Fibroblast of skin of left biceps (primary cell): ENCODE measurements at places on chromosomes 3 and 15.

- DNase-seq, result no peak
Observed at GRCh38 chr15:40978562-40978961, 25.3 kb downstream of the CHAC1 start.

GRCh38 chr3:81758275-81758674 is 3.2 kb downstream of the GBE1 start:
- peak; percentile 63 for DNase-seq

DNA sequence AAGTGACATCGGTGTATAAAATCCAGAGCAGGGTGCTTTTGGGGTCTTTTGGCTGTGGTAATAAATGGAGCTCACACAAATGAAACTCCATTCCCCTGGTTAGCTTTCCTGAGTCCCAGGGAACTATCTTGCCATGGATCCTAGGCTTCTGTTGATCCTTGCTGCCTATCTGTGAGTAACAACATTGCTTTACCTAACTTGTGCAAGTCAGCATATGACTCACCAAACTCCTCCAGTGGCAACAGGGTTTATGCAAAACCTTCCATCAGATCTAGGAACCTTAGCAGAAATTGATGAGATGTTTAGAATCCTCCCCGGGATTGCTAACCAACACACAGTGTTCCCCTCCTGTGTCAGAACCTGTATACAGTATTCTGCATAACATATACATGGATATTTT is 105.4 kb downstream of the SCAPER start:
- DNase-seq, result peak; percentile 8

GRCh38 chr15:47744973-47745372 is 27.7 kb downstream of the SEMA6D start:
- no peak for DNase-seq

- no peak for DNase-seq
Observed at GRCh38 chr3:180646187-180646790, 33.0 kb downstream of the CCDC39 start.

GRCh38 chr15:38228618-38229017 is 24.0 kb upstream of the SPRED1 start:
- DNase-seq, result no peak

GRCh38 chr3:158127250-158128219 is 17.6 kb downstream of the RSRC1 start:
- no peak for DNase-seq

DNA sequence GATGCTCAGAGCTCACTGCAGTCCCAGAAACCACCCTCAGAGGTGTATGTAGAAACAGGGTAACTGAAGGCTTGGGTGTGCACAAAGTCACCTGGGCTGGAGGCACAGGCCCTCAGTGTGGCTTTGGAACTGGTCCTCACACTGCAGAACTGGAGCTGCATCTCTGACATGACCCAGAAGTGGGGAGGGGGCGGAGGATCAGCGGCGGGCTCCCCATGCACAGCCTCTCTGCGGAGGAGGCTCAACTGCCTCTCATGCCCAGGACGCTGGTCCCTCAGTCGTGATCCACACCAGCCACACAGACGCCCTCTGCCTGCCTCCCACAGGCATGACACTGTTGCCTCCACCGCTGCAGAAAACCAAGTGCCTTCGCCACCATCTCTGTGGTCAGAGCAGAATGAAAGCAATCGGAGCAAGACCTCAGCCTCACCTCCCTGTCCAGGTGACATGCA is 73.7 kb downstream of the TM2D3 start:
- DNase-seq, result no peak

- no peak for DNase-seq
Observed at GRCh38 chr3:33982269-33982798, 183.9 kb downstream of the PDCD6IP start.

GRCh38 chr3:41394896-41395295 is 195.6 kb downstream of the CTNNB1 start:
- no peak for DNase-seq

- no peak for DNase-seq
Observed at GRCh38 chr3:194212161-194212844, 76.4 kb downstream of the HES1 start.

DNA sequence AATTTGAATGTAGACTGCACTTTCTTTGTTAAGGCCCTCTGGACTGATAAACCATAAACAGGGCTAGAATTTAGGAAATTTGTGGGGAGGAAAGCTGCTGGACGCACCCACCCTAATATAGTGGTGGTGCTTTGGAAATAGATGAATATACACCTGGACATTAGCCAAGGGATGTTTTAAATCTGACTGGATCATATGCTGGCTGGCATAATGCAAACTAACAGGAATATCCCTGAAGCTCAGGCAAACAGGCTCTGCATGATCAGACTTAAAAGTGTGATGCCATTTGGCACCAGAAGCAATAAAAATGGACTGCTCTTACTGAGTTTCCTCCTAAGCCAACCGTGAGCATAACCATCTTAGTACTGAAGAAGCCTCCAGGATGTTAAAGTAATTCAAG is 465.8 kb upstream of the ROBO1 start:
- no peak for DNase-seq

- DNase-seq, result no peak
Observed at GRCh38 chr3:15204005-15204404, 2.0 kb upstream of the CAPN7 start.

GRCh38 chr15:38424101-38424552 is 29.8 kb upstream of the FAM98B start:
- no peak for DNase-seq

GRCh38 chr15:86135041-86135440 is 55.4 kb downstream of the AGBL1 start:
- no peak for DNase-seq

DNA sequence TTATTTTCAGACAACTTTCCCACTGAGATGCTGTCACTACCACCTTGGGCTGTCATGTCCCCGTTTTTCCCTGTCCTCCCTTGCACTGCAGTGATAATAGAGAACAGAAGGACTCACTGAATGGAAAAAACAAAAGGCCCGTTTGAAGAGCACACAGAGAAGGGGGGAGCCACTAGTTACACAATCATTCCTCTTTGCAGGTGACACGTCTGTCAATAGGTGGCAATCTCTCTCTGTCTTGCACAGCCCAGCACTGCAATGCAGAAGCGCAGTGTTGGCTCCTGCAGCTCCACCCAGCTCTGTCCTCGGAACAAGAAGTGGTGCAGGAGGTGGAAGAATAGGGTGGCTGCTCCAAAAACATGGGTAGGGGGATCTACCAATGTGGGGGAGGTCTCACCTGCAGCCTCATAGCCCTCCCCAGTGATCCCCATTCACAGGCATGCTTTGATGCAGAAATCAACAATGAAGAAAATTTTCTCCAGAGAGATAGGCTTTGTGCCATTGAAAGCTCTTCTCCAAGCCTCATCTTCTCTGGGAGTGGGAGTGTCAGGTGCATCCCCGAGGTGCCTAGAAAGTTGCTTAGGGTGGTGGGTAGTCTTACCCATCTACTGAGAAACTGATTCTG is 31.8 kb downstream of the FSTL1 start:
- no peak for DNase-seq

GRCh38 chr15:64071931-64072765 is 21.5 kb downstream of the CIAO2A start:
- DNase-seq, result no peak

- DNase-seq, result no peak
Observed at GRCh38 chr3:21533002-21533401, 218.0 kb downstream of the ZNF385D start.

GRCh38 chr3:177197727-177198460 is 612 bp upstream of the TBL1XR1 start:
- no peak for DNase-seq

DNA sequence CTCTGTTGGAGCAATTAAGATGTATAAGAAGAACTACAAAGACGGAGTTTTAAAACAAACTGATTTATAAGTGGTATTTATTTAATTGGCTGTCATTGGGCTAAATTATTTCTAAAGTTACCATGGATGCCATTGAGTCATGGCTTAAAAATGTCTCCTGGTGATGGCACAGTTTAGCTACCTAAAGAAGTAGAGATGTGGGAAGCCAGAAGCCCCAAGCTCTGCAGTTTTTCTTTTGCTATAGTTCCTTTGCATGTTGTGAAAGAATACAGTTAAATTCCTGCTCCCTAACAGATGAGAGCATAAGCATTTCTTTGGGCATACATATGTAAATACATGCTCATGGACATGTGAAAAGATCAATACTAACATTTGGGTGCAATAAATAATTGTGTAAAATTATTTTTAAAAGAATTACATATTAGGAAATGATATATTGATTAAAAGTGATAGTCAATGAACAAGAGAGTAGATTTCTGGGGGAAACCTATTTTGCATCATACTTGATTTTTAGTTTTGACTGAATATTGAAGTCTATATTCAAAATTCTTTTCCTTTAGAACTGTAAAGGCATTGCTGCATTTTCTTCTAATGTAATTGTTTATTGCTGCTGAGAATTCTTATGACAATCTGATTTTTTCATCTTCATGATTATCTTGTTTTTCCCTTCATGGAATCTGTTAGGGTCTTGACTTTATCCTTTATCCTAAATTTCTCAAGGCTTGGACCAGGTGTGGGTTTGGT is 2.1 kb downstream of the OPA1 start:
- DNase-seq, result no peak

DNA sequence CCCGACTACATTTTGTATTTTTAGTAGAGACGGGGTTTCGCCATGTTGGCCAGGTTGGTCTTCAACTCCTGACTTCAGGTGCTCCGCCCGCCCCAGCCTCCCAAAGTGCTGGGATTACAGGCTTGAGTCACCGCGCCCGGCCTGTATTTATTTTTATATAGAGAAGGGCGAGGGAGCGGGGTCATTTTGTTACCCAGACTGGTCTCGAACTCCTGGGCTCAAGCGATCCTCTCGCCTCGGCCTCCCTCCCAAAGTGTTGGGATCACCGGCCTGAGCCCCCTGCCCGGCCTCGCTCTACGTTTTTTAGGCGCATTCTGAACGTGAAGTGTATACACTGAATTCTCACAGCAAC is 514 bp upstream of the PPP4R2 start:
- no peak for DNase-seq

GRCh38 chr3:11629716-11630115 is 14.0 kb downstream of the VGLL4 start:
- DNase-seq, result peak; percentile 79

- no peak for DNase-seq
Observed at GRCh38 chr15:94858920-94859319, 627.6 kb downstream of the MCTP2 start.

DNA sequence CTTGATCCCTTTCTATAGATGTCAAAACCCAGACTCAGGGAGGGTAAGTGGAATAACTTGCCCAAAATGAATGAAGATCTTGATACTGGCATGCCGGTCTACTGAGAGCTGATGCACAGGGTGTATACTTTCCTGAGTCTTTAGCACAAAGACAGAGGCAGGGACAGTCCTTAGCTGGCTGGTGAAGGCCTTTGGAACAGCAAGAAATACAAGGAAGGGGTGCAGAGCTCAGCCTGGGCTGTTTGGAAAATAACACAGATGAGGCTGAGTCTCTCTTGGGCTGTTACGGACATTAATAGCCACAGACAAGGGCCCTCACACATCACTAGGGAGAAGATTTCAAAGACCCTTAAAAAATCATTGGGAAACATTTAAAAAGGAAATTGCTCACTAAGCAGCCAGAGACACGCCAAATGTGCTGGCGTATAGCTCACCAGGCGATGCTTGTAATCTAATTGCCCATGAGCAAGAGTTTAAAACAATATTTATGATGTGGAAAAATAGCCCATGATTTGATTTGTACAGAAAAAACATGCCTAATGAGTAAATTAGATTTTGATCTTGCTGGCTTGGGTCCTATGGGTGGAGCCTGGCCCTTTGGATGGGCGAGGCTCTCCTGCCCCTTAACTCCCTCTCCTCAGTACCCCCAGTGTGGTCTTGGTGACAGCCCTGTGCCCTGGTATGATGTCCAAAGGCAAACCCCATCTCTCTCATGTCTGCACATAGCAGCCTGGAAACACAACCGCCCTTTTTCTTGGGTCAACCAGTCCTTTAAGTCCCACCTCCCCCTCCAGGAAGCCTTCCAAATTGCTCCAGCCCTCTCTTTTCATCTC is 81.8 kb upstream of the MRPS22 start:
- DNase-seq, result no peak

GRCh38 chr15:51869060-51869421 is 39.6 kb downstream of the TMOD3 start:
- peak; percentile 76 for DNase-seq

- DNase-seq, result no peak
Observed at GRCh38 chr3:71680603-71681002, 44.6 kb downstream of the EIF4E3 start.

DNA sequence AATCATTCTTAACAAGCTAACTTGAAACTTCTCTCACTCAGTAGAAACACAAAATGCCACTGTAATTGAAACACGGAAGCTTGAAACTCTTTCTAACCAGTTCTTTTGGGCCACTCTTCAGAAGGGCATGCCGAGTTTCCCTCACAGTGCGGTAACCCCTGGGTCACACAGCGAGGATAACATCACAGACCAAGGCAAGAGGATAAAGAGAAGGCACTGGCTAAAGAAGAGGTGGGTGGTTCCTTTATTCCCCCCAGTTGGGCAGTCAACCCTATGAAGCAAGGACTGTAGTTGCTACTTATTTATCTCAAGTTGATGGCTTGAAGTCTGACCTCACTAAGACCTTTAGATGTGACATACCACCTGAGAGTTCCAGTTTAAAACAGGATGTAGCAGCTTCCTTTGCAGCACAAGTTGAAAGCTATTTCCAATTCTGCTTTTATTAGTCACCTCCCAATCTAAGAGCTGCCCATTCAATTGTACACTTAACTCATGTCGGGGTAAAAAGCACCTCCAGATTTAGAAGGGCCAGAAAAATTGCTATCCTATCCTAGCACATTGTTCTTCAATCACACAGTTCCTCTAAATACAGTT is 272.4 kb downstream of the TIGIT start:
- no peak for DNase-seq

DNA sequence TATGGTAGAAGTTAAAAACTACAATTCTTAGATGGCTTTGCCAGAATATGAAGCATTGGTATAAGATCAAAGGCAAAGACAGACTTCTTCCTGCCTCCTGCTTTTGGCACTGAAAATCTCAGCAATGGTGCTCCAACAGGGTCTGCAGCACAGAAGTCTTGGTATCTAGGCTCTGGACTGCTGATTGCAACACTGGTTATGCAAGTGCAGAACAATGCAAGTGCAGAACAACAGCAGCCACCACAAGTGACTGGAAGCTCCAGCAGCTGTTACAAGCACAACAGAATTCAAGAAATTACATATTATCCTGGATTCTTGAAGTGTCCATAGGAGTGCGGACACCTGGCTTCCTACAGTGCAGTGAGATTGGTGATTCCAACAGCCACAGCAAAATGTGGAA is 33.7 kb downstream of the ZBTB20 start:
- no peak for DNase-seq

- DNase-seq, result no peak
Observed at GRCh38 chr15:45871121-45871855, 236.5 kb downstream of the SQOR start.
